ENCODE measurements at places on chromosomes 13 and 19.

DNA sequence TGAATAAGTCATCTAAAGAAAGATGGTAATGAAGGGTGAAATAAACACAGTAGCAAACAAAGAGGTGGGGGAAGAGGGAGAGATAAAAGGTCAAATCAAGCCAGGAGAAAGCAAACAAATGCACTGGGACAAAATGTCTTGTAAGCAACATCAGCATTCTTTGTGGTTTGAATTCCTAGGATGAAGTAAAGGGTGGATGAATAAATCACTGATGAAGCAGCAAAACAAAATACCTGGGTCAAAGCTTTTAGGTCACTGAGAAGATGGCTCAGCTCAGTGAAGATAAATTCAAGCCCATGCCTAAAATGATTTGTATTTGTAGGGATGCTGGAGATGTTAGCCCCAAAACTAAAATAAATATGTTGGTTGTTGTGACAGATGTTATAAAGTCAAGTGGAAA lies 86.5 kb upstream of the FBXL3 start:
- DNase-seq = no peak

- no peak for DNase-seq
Observed at GRCh38 chr19:56740501-56740900, 68.9 kb upstream of the ZNF835 start.

GRCh38 chr19:8163759-8164158 lies 14.4 kb upstream of the FBN3 start:
- DNase-seq = no peak

GRCh38 chr13:23634897-23635296 lies 64.7 kb downstream of the TNFRSF19 start:
- DNase-seq = no peak

DNA sequence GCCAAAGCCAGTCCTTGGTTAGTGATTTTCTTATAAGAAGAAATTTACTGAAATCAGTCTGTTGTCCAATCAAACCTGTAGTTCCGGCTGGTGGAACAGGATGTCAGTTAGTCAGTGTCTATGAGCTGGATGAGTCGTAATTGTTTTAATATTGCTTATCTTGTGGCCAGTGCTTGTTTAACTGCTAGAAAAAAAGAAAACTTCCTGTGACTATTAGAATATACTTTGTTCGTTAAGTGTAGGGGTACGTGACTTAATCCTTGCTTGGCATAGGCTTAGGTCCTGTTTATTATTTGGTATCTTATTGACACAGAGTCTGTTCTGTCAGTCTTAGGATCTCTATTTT lies 1484.8 kb upstream of the MIR17HG start:
- peak; percentile 25 for DNase-seq

GRCh38 chr19:55703790-55704215 lies 28.8 kb downstream of the EPN1 start:
- DNase-seq = peak; percentile 12

DNA sequence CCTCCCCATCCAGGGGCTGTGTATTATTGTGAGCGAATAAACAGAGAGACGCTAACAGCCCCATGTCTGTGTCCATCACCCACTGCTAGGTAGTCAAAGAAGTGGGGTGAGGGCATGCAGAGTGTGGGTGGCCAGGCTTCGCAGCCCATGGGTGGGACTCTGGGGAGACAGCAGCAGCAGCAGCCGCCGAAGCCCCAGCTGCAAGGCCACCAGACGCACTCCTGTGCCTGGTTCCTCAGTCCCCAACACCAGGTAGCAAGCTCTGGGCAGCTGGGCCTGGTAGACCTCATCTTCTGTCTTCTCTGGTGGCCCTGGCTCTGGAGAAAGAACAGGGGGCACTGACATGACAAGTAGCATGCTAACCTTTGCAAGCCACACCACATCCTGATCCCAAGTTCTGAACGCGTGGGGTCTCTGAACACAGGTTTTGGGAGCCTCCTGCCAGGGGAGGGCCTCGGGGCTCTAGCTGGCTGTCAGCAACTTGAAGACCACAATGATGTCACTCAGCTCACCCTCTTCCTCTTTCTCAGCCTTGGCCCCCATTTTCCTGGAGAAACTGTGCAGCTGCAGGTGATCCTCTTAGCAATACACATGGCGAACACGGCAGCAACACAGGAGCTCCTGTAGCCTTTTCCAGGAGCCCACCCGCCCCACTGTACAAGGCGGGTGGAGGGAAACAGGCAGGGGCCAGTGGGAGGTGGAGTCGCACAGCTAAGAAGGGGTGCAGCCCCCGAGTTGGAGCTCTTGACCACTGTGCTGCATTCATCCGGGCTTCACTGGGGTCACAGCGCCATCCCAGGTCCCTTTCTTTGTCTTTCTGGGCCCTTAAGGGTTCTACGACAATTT lies 5.8 kb downstream of the FUZ start:
- DNase-seq = no peak
